Hippocampal formation (tissue), 2 donors: ENCODE measurements at places on chromosomes 7 and 10.

DNA sequence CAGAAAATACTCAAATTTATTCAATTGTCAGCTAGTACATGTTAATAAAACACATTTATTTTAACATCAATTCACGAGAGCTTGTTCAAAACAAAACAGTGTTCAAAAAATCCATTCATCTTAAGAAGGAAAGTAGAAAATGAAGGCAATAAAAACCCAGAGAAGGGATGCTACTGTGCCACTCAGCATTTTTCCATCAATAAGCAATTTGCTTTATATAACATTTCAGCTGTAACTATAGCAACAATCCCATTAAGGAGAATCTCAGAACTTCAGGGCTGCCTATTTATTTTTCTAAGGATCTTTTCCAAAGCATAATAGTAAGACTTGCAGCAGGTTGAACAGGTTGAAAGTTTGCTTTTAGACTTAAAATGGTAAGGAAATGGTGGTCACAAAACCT is 190.5 kb downstream of the PCLO start:
- DNase-seq, result no peak

DNA sequence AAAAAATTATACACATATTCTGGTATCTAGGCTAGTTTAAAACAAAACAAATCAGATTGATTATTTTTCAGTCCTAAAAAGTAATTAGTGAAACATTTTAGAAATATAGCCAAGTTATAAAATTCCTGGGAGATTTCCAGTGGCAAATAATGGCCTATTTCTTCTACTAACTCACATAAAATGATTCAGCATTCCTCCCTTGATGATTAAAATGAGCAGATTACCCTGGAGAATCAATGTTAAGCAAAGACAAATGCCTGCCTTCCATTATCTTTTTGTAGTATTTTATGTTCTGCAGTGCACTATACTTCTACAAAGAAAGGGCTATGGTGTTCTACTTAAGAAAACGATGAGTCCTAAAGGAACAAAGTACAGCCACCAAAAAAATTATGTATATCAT is 53.6 kb downstream of the PARD3 start:
- no peak for DNase-seq

- DNase-seq, result no peak
Observed at GRCh38 chr7:37000511-37000910, 276.2 kb upstream of the AOAH start.

- DNase-seq, result no peak
Observed at GRCh38 chr7:117381362-117381761, 45.9 kb downstream of the ASZ1 start.

GRCh38 chr10:754914-755313 is 65.4 kb upstream of the DIP2C start:
- no peak for DNase-seq

DNA sequence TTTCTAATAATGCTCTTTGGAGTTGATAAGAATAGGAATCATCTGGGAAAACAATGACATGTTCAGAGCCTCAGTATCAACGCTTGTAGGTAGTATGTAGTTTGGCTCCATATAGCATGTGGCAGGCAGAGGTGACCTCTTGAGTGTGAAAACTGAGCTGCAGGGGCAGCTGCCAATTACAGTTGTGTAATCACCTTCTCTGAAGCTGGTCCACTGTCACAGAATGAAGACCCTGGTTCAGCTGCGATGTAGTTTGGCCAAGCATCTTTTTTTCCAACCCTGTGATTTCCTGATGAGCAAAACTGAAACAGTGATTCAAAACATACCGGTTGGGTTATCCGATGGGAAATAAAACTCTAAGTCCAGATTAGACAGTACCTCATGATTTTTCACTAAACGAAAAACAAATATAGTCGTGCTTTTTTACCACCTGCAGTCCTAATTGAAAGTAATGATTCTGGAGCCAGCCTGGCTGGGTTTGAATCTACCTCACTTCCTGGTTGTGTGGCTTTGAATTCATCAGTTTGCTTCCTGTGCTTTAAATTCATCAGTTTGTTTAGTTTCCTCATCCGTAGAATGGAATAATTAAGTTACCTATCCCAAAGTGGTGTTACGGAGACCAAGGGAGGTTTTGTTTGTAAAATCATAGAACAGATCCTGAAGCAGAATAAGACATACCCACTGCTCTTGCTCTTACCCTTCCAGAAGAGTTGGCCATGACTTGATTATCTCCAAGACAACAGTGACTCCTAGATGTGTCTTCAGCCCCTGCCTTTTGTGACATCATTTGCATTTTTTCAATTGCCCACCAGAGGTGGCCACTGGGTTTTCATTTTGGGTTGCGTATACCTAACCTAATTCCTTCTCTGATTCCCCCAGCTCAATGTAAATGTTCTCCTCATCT is 87.4 kb downstream of the CELF2 start:
- no peak for DNase-seq

- DNase-seq, result no peak
Observed at GRCh38 chr7:55172161-55172560, 153.3 kb downstream of the EGFR start.

GRCh38 chr7:25454562-25455041 is 226.3 kb upstream of the NPVF start:
- DNase-seq, result no peak

DNA sequence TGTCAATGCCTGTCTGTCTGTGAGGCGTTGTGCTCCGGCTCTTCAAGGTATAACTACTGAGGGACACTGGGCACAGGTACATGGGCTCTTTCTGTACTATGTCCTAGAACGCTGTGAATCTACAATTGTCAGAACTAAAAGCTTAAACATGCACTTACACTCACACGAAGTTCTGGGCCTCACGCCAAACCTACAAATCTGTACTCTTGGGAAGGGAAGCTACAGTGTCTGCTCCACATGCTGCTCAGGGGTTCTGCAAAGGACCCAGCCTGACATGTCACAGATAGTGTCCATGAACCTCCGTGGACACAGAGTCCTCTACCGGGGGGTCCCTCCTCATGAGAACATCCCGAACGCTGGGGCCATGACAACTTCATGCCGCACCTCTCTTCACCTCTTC is 268.7 kb downstream of the WDR37 start:
- DNase-seq, result no peak

DNA sequence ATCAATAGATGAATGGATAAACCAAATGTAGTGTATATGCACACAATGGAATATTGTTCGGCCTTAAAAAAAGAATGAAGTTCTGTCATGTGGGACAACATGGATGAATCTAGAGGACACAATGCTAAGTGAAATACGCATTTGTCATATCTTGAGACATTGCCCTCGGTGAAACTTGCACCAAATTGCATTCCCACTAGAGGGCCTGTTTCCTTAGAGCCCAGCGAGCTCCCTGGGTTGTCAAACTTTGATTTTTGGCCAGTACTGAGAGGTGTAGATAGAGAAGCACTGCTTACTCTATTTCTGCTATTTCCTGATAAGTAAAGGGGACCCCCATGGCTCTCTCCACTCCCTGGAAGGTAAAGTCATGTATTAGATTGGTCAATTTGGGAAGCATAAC is 157.1 kb downstream of the GPAM start:
- DNase-seq, result no peak

GRCh38 chr7:33870120-33870519 is 35.2 kb upstream of the BMPER start:
- DNase-seq, result no peak

GRCh38 chr10:93334901-93335327 is 147.2 kb downstream of the MYOF start:
- DNase-seq, result no peak

DNA sequence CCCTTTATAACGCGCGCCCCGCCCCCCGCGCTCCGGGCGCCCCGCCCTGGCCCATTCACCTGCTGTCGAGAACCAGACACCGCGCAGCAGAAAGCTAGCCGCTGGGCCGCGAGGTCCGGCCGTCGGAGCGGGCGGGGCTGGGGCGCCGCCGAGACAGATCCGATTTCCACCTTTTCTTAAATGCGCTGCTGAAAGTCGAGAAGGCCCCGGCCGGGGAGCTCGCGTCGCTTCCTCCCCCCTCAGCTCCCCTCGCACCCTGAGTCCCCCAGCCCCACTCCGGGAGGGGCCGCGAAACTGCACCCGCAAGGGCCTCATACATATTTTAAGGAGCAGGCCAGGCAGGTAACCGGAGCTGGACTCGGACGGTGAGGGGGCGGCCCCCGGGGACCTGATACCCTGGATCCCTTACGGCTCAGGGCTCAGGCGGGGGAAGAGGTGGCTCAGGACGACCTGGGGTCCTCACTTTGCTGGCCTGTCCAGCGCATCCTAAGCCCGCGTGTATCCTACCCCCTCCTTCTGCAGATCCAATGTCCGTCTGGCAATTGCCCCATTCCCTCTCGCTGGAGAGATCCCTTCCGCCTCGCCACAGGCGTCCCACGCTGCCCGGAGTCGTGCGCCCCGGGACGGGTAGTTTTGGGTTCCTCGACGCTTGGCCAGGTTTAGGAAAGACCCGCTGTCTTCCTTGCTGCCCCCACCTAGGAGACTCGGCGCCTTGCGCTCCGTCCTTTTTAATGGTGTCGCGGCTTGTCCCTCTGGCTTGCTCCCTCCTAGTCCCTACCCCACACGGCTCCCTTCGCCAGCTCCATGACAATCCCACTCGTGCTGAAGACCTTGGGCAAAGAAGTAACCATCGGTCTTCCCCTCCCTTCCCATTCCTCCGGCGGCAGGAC is 170.6 kb downstream of the UBE2H start:
- DNase-seq, result no peak

DNA sequence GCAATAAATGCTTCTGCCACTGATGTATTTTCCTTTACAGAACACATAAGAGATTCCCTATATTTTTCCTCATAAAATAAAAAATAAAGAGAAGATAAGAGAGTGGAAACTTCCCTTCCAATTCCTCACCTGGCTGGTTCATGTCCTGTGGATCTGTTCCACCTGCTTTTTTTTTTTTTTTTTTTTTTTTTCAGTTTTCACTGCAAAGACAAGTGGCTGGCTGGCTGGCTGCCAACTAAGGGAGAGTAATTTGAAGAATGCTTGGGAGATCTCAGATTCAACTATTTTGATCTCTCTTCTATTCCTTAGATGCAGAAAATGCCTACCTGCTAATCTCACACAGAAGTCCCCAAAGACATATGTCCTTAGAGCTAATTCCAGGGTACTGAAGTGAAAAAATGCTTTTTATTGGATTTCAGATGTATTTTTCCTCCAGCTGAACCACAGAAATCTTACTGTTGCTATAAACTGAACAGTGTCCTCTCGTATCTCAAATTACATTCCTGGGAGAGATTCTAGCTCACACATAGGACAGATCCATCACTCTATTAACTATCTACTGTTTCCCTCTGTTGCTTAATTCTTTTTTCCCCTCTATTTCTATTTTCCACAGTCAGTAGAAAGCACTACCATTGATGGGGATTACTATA is 120.8 kb downstream of the NRCAM start:
- no peak for DNase-seq

DNA sequence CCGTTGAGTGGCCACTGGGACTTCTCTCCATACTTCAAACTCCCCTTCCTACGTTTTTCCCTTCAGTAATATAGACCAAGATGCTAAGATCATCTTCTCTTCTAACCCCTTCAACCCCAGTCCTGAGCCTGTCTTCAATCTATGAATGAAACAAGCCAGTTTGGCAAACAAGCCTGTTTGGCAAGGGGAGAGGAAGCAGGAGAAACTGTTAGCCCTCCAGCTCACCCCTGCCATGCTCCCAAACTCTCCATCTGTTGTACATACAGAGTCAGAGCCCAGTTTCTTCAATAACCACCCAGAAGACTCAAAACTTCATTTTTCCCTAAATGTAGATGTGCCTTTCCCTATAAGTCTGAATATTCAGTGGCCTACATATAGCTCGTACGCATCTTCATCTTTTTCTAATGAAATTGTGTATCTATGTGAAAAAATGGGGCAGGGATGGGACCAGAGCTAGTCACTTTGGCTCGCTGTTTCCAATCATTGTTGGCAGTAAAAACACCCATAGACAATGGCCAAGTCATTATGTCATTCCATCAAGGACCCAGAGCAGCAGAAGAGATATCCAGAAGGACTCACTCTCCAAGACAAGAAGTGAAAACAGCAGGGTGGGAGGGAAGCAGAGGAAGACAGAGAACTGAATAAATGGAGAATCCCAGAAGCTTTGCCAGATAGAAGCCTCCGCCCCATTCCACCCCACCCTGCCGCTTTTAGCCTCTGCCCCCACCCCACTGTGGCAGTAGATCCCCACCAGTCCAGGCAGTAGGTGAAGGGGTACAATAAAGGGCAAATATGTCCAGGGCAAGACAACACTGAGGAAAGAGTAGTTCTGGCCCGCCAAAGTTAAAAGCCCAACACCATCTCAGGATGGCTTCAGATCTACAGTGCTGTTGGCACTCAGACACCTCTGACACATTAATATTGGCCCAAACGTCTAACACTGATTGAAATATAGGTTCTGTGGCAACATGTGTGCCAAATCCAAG is 87.3 kb downstream of the DOCK4 start:
- no peak for DNase-seq

- no peak for DNase-seq
Observed at GRCh38 chr10:89553064-89553734, 17.8 kb upstream of the SLC16A12 start.

DNA sequence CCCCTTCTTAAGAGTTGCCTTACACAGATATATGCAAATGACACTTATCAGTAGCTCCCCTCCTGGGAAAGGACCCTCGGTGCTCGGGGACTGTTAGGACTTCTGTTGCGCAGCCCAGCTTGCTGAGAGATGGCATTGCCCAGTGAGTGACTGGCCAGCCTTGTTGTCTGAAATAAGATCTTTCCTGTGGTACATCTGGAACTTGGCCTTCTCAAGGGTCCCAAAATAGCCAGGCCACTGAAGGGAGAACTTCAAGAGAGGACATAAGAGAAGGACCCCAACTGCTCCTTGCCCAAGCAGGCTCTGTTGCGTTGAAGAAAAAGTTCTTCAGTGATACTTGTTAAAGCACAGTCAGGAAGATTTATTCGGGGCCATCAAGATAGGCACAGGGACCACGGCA is 17.3 kb downstream of the BAG3 start:
- no peak for DNase-seq

DNA sequence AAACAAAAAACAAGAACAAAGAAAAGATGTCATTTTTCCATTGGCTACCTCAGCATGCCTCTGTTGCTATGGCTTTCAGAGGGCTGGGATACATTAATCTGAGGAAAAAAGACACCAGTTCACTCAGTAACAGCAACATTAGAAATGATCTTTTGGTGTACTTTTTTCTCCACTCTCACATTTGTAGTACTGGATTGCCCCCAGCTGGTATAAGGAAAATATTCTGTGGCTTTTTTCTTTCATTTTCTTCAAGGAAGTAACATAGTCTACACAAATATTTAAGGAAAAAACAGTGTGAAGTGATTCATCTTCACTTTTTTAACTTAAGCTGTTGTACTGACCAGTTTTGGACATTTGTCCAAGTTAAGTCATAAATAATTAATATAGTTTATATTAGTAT is 482.3 kb downstream of the SORCS1 start:
- no peak for DNase-seq

GRCh38 chr7:102184303-102184702 is 102.4 kb upstream of the SH2B2 start:
- DNase-seq, result no peak
